Fibroblast of gingiva (primary cell): ENCODE measurements at places on chromosomes 6 and 20.

- no peak for DNase-seq
These were observed 5.9 kb downstream of the RRAGD start for GRCh38 chr6:89406141-89406540.

- DNase-seq, result no peak
These were observed 14.1 kb upstream of the ARG1 start for GRCh38 chr6:131558922-131559321.

- no peak for DNase-seq
These were observed 194.4 kb upstream of the PLCB4 start for GRCh38 chr20:8874437-8874836.

GRCh38 chr20:23746321-23746720, 4.4 kb downstream of the CST1 start:
- no peak for DNase-seq

GRCh38 chr6:4973982-4974745, 29.7 kb downstream of the RPP40 start:
- peak; percentile 73 for DNase-seq

DNA sequence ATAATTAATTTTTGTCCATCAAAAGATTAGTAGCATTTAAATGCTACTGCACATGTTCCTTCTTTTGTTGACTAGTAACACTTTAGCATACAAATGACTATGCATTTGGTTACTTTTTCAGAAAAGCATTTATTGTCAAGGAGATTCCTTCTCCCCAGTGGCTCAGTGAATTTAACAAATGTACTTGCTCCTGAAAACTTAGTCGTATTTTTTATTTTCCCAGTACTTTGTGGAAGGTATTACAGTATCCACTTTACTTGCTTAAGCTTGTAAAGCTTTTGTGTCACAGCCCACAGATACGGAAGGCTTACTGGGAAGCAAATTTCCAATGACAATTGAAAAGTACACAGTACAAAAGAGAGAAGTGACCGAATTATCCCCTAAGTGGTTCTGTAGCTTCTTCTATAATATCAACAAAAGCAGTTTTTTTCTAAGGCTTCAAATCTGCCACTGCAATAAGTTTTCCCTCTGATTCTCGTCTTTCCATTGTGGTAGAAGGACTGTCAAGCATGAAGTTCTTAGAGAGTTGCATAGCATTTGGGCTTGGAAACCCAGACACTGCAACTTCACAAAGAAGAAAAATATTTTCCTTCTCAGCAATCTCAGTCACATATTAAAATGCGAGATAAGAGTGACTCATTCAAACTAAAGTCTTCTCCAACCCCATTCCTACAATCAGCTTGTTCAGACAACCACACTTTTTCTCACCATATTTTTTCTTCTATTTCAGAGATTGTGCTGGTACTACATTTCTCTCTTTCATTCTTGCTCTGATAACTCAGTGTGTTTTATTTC, 431.2 kb downstream of the GRIK2 start:
- no peak for DNase-seq
